ENCODE measurements at places on chromosomes 5 and 9.

DNA sequence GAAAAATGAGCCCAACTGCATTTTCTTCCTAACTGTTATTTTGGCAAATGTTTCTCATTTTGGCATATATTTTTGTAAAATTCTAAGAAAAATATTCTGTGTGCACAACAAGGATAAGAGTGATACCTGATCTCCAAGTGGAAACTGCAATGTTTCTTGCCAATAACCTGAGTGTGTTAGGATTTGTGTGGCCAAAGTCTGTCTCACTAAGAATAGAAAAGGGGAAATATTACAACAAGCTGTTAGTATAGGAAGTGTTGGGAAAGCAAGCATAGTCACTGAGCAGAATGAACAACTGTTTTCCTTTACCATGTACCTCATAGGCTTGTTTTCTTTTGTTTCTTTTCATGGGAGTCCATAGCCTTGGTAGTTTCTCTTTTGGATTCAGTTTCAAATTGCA lies 624.2 kb downstream of the MTRR start:
- DNase-seq, result no peak

- DNase-seq, result no peak
Observed at GRCh38 chr5:172864747-172865146, 30.7 kb downstream of the ERGIC1 start.

DNA sequence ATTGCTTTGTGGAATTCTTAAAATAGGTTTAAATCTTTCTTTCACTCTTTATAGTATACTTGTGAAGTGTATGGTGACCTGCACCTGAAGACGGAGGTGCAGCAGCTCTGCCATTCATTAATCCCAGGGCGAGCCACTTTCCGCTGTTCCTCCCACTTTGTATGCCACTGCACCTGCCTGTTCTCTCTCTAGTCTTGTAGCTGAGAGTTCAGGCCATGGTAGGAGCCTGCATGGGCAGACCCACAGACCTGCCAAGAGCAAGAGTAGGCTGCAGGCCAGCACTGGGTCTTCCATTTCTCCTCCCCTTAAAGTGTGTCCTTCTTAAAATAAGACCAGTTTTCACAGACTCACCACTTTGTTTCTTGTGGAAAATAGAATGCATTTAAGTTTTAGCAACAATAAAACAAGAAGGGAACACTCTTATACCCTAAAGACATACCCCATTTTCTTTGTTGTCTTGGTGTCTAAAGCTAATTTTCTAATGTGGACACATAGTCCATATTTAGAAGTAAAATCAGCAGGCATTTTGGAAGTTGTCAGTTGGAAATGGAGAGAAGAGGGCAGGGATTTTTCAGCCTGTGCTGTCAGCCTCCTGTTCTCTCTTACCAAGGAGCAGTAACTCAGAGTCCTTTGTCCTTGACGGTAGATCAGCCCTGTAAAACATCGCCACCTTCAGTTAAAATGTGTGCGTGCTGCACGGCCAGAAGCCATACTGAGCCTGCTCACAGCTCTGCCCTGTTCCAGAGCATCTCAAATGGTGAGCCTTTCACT lies 103.2 kb downstream of the SNCAIP start:
- no peak for DNase-seq

DNA sequence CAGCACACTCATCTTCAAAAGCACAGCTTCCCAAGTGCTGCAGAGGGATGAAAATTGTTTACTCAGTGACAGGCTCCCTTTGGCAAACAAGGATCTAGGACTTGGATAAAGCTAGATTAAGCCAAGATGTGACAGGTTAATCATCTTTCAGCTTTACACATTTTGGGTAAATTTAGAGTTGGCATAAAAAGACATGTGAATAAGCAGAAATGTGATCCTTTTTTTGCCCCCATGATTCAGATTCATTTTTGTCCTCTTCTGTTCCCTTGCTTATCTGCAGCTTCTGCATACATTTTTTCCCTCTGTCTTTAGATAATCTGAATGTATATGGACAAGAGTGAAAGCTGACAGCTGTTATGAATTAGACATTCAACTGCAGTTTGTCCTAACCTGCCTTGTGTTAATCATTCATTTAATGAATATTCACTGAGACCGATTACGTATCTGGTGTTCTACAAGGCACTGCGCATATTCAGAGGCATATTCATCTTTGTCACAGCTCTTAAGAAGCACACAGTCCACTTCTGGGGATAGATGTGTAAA lies 19.6 kb downstream of the ADAMTSL1 start:
- DNase-seq, result no peak

- no peak for DNase-seq
Observed at GRCh38 chr5:3007577-3007976, 256.1 kb upstream of the IRX2 start.

DNA sequence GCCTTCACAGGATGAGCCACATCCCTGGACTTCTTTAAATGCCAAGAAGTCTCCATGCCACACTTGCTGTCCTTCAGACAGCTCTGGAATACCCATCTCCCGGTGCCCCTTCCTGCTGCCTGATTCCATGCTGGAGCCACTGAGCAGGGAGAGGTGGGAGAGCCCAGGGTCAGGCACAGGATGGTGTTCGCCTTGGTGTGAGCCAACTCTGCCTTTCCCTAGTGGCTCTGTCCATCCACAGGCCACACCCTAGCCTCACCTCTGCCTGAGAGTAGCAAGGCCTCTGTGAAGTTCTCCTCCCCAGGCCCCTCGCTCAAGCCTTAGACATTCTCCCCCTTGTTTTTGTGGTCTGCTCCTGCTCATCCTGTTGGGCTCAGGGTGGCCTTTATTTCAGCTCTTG lies 54.2 kb upstream of the ANGPTL2 start:
- DNase-seq, result no peak

- DNase-seq, result no peak
Observed at GRCh38 chr9:37192803-37193202, 72.4 kb downstream of the ZCCHC7 start.

- no peak for DNase-seq
Observed at GRCh38 chr5:153969563-153969895, 69.2 kb downstream of the FAM114A2 start.
